ENCODE measurements at places on chromosomes 6 and 20. TPM values are rescaled to one million over a fixed set of nuclear protein-coding genes. Genes with fewer than 3 reads are reported as not detected.
A peak's percentile ranks its signal among the peaks of the same experiment; 100 is the strongest.

The WFDC2 gene
- not detected for total RNA-seq

DNA sequence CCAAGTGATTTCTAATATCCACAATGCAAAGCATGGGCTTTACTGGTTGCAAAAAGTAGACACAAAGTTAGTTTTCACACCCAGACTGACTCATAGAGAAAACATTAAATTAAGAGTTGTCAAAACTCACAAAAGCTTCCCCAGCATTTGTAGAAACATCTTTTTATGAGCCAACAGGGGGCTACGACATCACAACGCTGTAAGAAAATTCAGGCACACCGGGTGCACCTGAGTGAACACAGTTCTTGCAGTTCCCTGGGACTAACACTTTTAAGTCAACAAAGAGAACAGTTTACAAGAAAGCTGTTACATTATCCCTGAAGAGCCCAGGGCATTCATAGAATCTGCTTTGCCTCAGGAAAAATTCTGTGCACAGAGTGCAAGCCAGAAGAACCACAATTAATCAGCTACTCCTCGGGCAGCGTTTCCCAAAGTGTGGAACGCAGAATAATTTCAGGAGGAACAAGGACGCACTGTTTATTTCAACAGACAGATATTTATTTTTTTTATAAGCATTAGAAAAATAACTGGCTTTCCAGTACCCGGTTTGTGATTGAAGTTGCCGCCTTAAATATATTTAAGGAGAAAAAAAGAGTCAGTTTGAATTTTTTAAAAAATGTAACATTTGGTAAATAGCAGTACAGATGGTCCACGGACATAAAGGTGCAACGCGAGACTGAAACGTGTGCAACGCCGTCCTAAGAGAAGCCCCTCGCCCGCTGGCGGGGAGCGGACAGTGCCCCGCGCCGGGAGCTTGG is 1.2 kb downstream of the NCOA5 start:
- peak overlapping the region; percentile 86 for H3K27ac ChIP-seq
- H3K36me3 ChIP-seq = peaks cover 3% of the 10 kb centered on the region
- no peak for DNase-seq
- peaks cover 47% of the 10 kb centered on the region for H3K4me1 ChIP-seq
- H3K27me3 ChIP-seq = no peaks in the 10 kb centered on the region

GRCh38 chr20:42391807-42392206 is 773.6 kb upstream of the CHD6 start:
- no peaks in the 10 kb centered on the region for H3K4me1 ChIP-seq
- no peaks in the 10 kb centered on the region for H3K27me3 ChIP-seq
- no peaks in the 10 kb centered on the region for H3K36me3 ChIP-seq
- DNase-seq = no peak

DNA sequence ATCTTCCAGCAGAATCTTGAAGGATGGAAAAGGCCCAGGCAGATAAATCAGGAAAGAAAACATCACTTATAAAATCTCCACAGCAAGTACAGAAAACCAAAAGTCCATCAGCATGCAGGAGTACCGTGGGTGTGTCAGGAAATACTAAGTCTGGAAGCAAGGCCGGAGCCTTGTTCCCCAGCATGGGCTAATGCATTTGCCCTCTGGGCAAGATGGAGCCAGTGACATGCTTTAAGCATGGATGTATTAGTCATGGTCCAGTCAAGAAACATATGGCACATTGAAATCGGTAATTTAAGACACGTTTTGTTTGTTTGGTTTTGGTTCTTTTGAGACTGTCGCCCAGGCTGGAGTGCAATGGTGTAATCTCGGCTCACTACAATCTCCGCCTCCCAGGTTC is 506.0 kb upstream of the JARID2 start:
- no peak overlapping the region for H3K4me3 ChIP-seq
- no peaks in the 10 kb centered on the region for H3K27me3 ChIP-seq
- no peak overlapping the region for H3K27ac ChIP-seq
- peaks cover 74% of the 10 kb centered on the region for H3K4me1 ChIP-seq

DNA sequence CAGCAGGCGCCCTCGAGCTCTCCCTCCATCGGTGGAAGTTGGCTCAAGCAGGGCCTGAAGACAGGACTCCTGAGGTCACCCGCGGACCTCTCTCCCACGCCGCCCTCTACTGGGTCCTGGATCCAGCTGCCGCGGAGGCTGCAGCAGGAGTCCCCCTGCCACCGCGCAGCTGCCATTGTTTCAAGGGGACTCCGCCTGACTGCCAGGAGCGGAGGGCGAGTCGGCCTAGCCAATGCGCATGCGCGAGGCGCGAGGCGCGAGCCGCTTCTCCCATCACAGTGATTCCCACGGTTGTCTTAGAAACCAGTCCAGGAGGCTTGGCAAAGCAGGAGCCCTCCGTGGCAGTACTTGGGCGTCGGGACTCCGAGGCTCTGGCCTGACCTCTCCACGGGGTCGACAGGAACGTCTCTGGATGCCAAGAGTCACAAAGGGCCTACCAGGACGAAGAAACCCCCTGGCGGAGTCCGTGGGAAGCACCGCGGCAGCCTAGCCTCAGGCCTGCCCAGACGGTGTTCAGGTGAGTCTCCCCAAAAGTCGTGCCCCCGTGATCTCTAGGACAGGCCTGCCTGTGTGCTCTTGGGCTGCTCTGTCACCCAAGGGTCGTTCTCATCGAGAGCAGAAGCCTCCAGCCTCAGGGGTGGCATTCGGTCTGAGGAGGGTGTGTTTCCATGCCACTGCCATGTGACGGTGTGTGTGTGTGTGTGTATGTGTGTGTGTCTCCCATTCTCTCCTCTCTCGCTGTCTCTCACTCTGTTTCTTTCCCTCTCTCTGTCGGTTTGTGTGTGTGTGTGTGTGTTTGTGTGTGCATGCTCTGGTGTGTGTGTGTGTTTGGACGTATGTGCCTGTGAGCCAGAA is 290.6 kb upstream of the ZNF337 start:
- peaks cover 12% of the 10 kb centered on the region for H3K4me1 ChIP-seq
- peak; percentile 52 for DNase-seq
- peak overlapping the region; percentile 67 for H3K4me3 ChIP-seq

- H3K4me3 ChIP-seq = no peak overlapping the region
- no peaks in the 10 kb centered on the region for H3K4me1 ChIP-seq
- DNase-seq = no peak
- no peak overlapping the region for H3K27ac ChIP-seq
- no peaks in the 10 kb centered on the region for H3K36me3 ChIP-seq
- no peaks in the 10 kb centered on the region for H3K27me3 ChIP-seq
Observed at GRCh38 chr6:125489579-125490285, 188.0 kb upstream of the HDDC2 start.

DNA sequence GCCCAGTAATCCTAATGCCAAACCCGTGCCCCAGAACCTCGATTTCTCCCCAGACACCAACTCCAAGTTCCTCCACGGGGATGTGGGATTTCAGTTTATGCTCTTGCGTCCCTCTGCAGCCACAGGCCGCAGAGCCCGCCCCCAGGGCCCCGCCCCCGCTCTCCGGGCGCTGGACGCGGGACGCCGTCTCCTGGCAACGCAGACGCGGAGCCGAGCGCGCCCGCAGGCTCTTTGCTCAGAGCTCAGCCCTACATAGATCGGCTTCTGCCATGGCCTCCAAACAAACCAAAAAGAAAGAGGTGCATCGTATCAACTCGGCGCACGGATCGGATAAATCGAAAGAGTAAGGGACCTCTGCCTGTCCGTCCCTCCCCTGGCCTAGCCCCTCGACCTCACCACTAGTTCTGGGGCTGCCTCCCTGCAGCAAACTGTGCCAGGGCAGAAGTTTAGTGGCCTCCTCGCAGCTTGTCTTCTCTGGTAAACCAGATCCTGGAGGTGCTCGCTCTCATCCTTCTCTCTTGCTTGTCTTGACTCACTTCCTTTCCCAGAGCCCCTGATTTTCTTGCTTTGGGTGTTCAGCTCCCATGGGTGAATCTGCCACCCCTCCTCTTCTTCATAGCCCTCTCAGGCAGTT is at the start of gene ADGB:
Gene ADGB, plus strand, starts transcription at position 201 of the 634 bp plus-strand sequence. Its CDS starts 69 bp downstream, at position 270.
- peaks cover 3% of the 10 kb centered on the region for H3K4me1 ChIP-seq
- H3K4me3 ChIP-seq = peak within 1 kb of the TSS; percentile 34
- H3K27ac ChIP-seq = no peak within 1 kb of the TSS
- H3K27me3 ChIP-seq = peaks cover 16% of the 10 kb centered on the region
- no peak for DNase-seq

GRCh38 chr6:23951691-23952090 is 174.3 kb upstream of the NRSN1 start:
- no peak overlapping the region for H3K4me3 ChIP-seq
- DNase-seq = no peak
- no peaks in the 10 kb centered on the region for H3K27me3 ChIP-seq
- no peaks in the 10 kb centered on the region for H3K4me1 ChIP-seq

DNA sequence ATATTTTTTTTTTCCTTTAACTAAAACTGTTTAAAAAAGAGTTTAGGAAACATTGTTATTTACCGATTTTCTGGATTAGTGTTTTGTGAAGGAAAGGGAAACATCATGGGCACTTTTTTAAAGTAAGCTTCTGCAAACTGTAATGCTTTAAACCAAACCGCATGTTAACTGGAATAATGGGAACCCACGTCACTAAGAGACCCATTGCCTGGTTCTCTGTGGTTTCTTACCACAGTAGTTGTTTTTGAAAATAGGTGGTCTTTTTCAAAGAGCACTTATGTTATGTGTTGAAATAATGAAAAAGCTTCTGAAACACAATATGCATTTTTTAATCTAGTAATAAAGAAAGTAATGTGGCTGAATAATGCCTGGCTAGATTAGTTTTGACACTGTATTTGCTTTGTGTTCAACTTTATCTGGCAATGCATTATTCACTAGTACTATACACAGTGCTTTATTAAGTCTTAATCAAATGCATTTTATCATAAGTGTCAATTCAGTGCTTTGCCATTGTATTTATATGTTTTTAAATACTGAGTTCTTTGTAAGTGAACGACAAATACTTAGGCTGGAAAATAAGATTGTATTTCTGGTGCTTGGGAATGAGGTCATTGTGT is 754.1 kb upstream of the FLRT3 start:
- DNase-seq = no peak
- H3K27me3 ChIP-seq = no peaks in the 10 kb centered on the region
- H3K4me1 ChIP-seq = no peaks in the 10 kb centered on the region
- no peak overlapping the region for H3K4me3 ChIP-seq
- no peak overlapping the region for H3K27ac ChIP-seq

GRCh38 chr6:159044899-159045727 is at the start of gene TAGAP:
Gene TAGAP, minus strand, starts transcription at chr6:159044991. Its CDS starts 845 bp downstream, at chr6:159044146.
- peaks cover 57% of the 10 kb centered on the region for H3K4me1 ChIP-seq
- peak within 1 kb of the TSS; percentile 97 for H3K4me3 ChIP-seq
- H3K27ac ChIP-seq = peak within 1 kb of the TSS; percentile 97
- H3K27me3 ChIP-seq = no peaks in the 10 kb centered on the region
- H3K36me3 ChIP-seq = peaks cover 45% of the 10 kb centered on the region

DNA sequence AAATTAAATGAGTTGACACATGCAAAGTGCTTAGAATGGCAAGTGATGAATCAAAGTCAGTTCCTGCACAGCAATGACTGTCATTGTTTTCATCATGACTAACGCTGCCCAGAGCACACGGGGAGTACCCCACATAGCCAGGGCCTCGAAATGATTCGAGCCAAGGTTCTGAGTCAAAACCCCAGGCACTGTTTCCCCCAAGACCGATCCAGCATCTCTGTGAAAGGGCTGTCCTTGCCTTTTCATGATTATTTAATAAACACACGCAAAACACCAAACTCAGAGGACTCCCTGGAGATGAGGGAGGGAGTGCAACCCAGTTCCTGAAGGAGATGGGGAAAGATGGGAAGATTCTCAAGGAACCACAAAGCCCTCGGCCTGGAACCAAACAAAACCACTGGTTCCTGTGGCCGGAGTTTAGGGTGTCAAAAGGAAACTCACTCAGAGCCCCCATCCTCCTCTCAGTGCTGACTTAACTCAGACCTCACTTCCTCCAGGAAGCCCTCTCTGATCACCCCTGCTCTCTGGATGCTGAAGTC is 3.8 kb downstream of the PREX1 start:
- H3K4me3 ChIP-seq = peak overlapping the region; percentile 98
- H3K4me1 ChIP-seq = peaks cover 79% of the 10 kb centered on the region
- H3K27ac ChIP-seq = peak overlapping the region; percentile 93
- peak; percentile 43 for DNase-seq
- peaks cover 8% of the 10 kb centered on the region for H3K27me3 ChIP-seq

- no peaks in the 10 kb centered on the region for H3K27me3 ChIP-seq
- no peak for DNase-seq
- peaks cover 5% of the 10 kb centered on the region for H3K36me3 ChIP-seq
- peak overlapping the region; percentile 86 for H3K27ac ChIP-seq
Observed at GRCh38 chr20:47318027-47318585, 38.4 kb downstream of the ZMYND8 start.

DNA sequence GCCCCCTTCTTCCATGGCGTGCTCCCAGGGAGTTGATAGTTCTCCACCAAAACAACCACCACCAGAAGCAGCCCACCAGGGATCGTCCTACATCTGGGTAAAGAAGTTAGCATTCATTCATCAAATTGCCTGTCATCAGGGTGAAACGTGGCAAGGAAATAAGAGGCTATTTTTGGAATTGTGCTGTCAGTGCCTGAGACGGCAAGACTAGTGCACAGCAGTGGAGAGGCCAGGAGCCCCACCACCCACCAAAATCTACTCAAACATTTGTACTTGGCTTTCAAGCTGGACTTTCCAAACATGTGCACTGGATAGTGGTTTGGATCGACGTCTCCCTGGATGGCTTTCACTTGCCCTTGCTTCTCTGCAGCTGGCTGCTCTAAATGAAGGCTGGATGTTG is 44.8 kb downstream of the TXNDC5 start:
- H3K4me3 ChIP-seq = no peak overlapping the region
- no peak overlapping the region for H3K27ac ChIP-seq
- no peaks in the 10 kb centered on the region for H3K36me3 ChIP-seq

DNA sequence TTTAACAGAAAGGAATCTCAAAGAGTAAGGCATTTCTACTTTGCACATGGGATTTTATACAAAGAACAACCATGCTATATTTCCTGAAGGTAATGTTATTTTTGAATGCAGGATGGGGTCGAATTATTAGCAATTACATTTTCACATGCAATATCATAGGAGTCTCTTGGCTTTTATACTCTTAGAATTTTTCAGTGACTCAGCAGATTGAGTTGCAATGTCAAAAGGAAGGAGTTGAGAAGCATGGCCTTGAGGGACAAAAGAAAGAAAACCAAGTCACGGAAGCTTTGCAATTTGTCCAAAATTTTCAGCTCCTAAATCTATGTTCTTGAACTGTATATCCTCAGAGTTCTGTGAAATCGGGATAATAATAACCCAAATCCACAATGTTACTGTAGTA is 181.1 kb downstream of the GRM1 start:
- H3K4me1 ChIP-seq = peaks cover 3% of the 10 kb centered on the region
- no peaks in the 10 kb centered on the region for H3K36me3 ChIP-seq
- H3K27ac ChIP-seq = no peak overlapping the region
- DNase-seq = no peak
- no peak overlapping the region for H3K4me3 ChIP-seq

DNA sequence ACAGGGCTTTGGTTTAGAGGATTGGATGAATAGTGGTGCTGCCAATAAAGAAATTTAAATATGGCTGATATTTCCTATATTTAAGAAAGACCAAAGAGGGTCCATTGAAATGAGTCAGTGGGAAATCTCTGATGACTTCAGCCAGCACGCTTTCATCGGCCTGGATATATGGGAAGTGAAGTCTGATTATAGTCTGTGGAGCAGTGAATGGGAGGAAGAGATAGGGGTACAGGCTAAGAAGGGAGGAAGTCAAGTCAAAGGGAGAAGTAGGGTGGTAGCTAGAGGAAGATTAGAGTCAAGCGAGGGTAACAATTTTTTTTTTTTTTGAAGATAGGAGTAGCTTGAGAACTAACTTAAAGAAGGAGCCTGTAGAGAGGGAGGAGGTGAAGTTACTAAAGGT is 22.7 kb downstream of the SLC16A10 start:
- peaks cover 12% of the 10 kb centered on the region for H3K36me3 ChIP-seq
- H3K4me3 ChIP-seq = no peak overlapping the region
- H3K27me3 ChIP-seq = no peaks in the 10 kb centered on the region
- peaks cover 15% of the 10 kb centered on the region for H3K4me1 ChIP-seq
- no peak overlapping the region for H3K27ac ChIP-seq
- no peak for DNase-seq

GRCh38 chr6:97456070-97456469 is 173.1 kb upstream of the MMS22L start:
- H3K4me1 ChIP-seq = no peaks in the 10 kb centered on the region
- H3K27ac ChIP-seq = no peak overlapping the region
- DNase-seq = no peak
- no peaks in the 10 kb centered on the region for H3K27me3 ChIP-seq

Measured in activated CD4-positive, alpha-beta T cell treated with anti-CD3 and anti-CD28 coated beads, Interleukin-2, amount 10 ng/mL, durations not matched to agents 7 days and 5 days (primary cell).